SK-N-MC (cell line): ENCODE measurements at places on chromosomes 12 and 14.

GRCh38 chr14:102206918-102207317 lies 67.2 kb downstream of the WDR20 start:
- no peak for DNase-seq

DNA sequence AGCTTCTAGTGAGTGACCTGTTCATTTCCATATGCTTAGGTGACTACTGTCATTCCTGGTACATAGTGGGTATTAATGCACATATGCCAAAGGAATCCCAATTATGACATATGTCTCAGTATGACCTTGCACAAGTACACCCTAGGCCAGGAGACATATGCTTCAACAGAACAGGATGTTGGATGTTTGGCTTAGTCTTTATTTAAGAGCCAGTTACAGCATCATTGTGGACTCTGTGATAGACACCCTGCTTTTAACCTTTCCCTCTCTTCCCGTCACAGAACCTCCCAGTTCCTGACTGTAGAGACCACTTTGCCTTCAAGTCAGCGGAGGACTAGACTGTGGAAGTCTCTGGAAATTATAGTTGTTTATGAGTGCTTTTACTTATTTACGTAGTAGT lies 72.9 kb downstream of the DAAM1 start:
- DNase-seq, result no peak

DNA sequence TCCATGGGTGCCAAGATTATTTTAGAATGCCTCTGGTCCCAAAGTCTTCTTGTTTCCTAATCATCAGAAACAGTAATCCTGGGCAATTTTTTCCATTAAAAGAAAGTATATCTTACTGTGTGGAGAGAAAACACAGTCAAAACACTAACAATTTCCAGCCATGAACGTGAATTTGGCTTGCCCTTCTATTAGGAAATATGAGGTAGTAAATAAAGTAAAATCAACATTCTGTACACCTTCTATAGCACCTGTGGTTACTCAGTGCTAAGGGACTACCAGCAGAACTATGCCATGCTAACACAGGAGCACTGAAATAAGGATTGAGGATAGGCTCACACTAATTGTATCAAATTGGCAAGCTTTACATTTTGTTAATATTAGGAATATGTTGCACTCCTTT lies 60.1 kb downstream of the NTN4 start:
- no peak for DNase-seq

- DNase-seq, result no peak
Observed at GRCh38 chr14:34980337-34980900, 2.4 kb upstream of the SRP54 start.

GRCh38 chr14:81178063-81178462 lies 42.7 kb downstream of the GTF2A1 start:
- no peak for DNase-seq

DNA sequence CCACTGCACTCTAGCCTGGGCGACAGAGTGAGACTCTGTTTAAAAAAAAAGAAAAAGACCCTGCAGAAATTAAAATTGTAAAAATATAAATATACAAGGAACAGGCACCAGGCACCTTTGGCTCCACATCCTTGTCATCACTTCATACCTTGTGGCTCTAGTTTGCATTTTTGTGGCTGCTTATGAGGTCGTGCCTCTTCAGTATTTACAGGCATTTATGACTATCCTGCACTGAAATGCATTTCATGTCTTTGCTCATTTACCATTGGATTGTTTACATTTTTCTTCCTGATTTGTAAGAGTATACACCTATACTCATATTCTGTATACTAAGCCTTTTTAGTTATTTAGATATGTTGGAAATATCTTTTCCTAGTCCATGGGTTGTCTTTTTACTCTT lies 20.1 kb downstream of the BICD1 start:
- no peak for DNase-seq

DNA sequence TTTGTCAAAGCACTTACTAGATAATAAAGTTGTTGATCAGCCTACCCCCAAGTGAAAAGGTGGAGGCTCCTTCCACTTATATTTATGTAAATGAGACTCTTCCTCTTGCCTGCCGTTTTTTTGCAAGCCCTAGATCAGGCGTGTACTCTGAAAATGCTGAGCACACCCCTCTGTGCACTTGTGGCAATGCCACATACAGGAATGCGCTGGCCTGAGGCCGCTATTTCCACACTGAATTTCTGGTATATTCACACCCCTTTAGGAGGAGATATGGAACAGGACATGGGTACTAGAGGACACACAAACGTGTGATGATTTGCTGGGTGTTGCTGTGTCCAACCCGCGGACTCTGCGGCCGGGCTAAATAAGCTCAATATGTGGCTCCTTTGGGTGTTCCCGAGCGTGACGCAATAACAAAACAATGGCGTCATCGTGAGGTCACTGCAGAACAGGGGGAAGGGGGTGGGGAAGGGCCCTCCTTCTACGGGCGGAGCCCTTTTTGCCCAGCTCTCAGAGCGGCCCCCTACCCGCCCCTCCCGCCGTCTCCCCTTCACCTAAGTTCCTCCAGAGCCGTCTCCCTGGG lies 554 bp upstream of the TSPAN31 start:
- DNase-seq, result peak; percentile 40

DNA sequence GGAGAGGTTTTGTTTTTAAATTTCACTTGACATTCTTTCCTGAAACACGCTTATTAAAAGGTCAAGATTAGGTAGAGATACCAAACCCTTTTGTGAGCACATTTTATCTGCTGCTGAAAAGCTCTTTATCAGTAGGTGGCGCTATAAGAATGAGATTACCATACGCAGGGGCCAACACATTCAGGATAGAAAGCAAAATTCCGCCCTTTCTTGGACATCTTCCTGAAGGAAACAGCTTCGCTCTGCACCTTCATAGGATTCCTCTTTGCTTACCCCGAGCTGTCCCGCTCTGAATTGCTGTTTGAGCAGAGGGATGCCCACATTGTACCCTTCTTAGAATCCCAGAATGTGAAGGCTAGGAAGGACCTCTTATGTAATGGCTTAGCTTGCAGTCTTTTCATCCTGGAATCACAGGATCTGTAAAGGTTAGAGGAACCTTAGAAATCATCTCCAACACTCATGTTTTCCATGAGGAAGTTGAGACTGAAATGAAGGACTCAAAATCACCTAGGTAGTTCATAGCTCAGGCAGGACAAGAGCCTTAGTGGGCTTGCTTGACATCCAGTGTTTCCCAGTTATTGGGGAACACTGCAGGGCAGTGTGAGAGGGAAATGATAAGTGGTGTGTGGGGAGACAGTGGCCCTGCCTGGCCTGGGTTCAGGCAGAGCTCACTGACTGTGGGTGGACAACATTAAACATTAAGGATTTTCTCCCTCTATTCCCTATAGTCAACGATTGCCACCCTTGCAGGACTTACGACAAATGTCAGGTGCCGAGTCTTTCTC lies 38.7 kb upstream of the CRY1 start:
- peak; percentile 24 for DNase-seq

GRCh38 chr14:32587461-32587860 lies 258.4 kb downstream of the AKAP6 start:
- DNase-seq, result no peak

- no peak for DNase-seq
Observed at GRCh38 chr12:48903363-48903981, 21.8 kb downstream of the FKBP11 start.

DNA sequence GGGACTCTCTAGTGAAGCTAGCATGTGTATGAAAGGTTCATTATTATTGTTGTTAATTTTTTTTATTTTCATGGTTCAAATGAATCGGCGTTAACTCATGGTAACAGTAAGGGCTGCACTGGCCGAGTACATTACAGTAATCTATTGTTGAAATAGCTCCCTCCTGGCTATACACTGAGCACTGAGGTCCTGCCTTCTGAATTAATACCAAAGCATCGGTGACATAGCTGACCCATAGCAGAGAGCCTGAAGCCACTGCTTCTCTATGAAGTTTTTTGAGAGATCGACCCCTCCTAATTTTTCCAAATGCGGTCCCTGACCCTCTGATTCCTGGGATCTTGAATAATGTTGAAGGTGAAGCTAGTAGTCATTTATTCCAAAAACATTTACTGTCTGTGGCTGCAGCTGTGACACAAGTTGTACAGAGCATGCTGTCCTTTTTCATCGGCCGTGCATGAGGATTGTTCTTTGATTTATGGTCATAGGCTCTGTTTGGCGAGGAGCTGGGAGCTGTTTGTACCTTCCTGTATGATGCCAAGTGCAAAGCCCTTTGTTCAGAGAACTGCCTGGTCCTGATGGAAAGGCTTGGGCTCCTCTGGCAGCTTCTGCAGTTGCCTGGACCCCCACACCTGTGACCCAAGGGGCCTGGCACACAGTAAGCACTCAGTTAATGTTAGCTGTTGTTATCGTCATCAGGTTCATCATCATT lies 486.5 kb downstream of the EGLN3 start:
- DNase-seq, result no peak

- no peak for DNase-seq
Observed at GRCh38 chr12:128387811-128388422, 120.9 kb downstream of the TMEM132C start.

- DNase-seq, result no peak
Observed at GRCh38 chr12:30969606-30970395, 43.3 kb downstream of the TSPAN11 start.

DNA sequence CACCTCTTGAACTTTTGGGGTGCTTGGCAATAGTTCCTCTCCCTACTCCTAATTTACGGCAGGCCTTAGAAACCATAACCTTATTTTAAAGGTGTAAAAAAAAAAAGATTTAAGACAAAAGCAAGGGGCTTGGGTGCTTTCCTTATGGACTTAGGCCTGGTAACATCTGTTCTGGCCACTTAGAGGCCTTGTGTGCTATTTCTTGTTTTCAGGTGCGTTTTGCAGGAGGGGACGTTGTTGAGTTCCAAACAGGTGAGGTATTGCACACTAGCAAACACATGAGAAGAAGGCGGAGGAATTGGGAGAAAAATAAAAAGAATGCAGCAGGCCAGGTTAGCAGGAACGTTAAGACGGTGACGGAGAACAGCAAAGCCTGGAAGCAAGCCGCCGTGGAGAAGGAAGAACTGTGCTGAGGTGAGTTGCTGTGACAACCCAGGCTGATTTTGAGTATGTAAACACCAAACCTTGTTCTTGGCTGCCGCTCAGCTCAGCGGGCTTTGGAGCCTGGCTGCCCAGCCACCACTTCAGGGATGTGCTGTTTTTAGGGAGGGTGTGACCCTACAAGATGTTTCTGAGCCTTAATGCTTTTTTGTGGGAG lies 17.3 kb downstream of the EMG1 start:
- no peak for DNase-seq

DNA sequence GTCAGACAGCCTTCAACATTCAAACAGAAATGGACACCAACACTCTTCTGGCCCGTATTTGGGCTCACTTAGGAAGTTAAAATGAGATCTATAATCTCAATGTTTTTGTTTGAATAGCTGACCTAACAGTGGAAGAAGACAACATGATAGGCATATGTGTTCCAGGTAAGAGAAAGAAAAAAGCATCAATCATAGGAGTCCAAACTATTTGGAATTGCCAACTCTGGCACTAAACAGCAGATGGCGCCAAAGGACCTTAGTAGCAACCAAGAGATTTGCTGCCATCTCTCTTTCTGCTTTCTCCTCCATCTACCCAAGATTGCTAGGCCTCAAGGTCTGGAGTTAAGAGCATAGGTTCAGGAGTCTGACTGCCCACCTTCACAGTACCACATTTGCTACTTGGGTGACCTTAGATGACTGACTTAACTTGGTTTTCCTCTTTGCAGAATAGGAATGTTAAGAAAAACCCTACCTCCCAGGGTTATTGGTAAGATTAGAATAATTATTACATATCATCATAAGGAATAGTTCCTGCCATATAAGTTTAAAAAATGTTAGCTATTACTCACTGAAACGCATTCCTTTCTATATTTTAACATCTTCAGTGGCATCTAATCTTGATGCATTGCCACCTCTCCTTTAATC lies 30.2 kb downstream of the PEX5 start:
- DNase-seq, result peak; percentile 50

DNA sequence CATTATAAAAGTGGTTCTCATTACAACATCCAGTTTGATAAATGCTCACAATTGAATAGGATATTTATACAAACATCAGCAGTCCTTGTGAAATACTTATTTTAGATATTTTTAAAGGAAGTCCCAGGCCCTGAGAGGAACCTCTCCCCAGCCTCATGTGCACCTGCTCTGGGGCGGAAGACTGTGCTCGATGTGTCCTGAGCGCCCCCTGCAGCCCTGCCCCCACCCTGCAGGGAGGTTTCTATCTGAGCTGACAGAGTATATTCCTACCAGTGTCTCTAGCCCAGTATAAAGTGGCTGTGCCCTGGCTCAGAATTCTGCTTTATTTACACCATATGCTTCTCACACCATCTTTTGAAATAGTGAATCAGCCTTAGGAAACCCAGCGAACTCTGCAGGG lies 1349.1 kb downstream of the TMEM121 start:
- no peak for DNase-seq

GRCh38 chr12:22318108-22318737 lies 16.3 kb downstream of the ST8SIA1 start:
- no peak for DNase-seq

- DNase-seq, result no peak
Observed at GRCh38 chr12:23493672-23494071, 455.8 kb downstream of the SOX5 start.

GRCh38 chr14:58152014-58152857 lies at the start of gene ARMH4:
Gene ARMH4 (minus strand): TSS chr14:58152213. CDS start chr14:58139358, 12,855 bp downstream.
- DNase-seq, result no peak

DNA sequence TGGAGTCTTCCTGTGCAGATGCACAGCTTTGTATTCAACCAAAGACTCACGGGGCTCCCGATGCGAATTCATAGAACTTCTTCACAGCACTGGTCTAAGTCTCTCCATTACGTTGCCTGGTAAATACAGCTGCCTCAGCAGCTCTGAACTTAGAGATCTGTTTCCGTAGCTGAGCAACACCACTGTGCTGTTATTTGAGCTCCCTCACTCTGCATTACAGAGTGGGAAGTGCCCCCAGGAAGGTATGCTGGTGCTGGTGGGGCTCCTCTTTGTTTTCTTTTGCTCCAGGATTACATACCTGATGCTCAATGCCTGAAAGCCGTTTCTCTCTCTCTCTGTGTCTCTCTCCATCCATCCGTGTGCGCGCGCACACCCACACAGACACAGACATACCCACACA lies 227.5 kb upstream of the RMST start:
- DNase-seq, result no peak

DNA sequence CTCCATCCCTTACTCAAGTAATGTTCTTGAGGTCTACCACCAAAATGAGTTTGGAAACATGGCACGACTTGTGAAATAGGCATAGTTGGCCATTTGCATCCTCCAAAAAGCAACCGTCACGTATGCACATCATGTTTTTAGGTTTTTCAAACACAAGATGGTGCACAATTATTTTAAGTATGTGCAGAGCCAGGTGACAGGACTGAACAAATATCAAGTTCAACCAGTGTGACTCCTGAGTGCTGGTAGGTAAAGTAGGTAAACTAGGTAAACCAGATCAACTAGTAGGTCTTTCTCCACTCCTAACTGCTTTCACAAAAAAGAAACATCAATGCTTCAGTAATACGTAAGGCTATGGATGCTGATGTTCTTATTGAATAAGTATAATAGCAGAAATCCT lies 39.1 kb downstream of the FGD6 start:
- DNase-seq, result no peak

- no peak for DNase-seq
Observed at GRCh38 chr12:131984334-131984733, 34.6 kb downstream of the EP400 start.
